ENCODE measurements at places on chromosomes 13 and 19. TPM values are rescaled to one million over a fixed set of nuclear protein-coding genes. Genes with fewer than 3 reads are reported as not detected.

The EBI3 gene
- 0.28 TPM for total RNA-seq

The NANOS3 gene
- total RNA-seq = not detected

The NLRP4 gene
- total RNA-seq = not detected

The PSG6 gene
- total RNA-seq = 0.85 TPM

The GADD45GIP1 gene
- total RNA-seq = 13.5 TPM

The VSTM2B gene
- total RNA-seq = 0.28 TPM

The ICAM4 gene
- 0.85 TPM for total RNA-seq

The KLK15 gene
- not detected for total RNA-seq

The KCNRG gene
- 2.9 TPM for total RNA-seq

The ZNF229 gene
- total RNA-seq = 8.6 TPM

The KIR2DL1 gene
- not detected for total RNA-seq

The HCST gene
- total RNA-seq = 0.56 TPM

The PLIN4 gene
- total RNA-seq = not detected

The ZNF829 gene
- 4.2 TPM for total RNA-seq

The ELSPBP1 gene
- total RNA-seq = not detected

The PNMA8B gene
- 0.19 TPM for total RNA-seq

All from regular cardiac myocyte (primary cell).